ENCODE measurements at places on chromosomes 12 and 14. TPM values are rescaled to one million over a fixed set of nuclear protein-coding genes. Genes with fewer than 3 reads are reported as not detected.

The SDSL gene
- polyA plus RNA-seq = 8.0 TPM

The EGLN3 gene
- 85.6 TPM for polyA plus RNA-seq

The DDN gene
- polyA plus RNA-seq = 1.6 TPM

The CCDC175 gene
- polyA plus RNA-seq = not detected

The PPP1R3E gene
- polyA plus RNA-seq = 7.9 TPM

The ZDHHC22 gene
- not detected for polyA plus RNA-seq
